Jurkat, Clone E6-1 (cell line): ENCODE measurements at places on chromosomes 2 and 18.

- no peak for DNase-seq
Observed at GRCh38 chr2:2041256-2041824, 289.7 kb downstream of the MYT1L start.

GRCh38 chr2:118061135-118061955, 26.9 kb upstream of the INSIG2 start:
- no peak for DNase-seq

DNA sequence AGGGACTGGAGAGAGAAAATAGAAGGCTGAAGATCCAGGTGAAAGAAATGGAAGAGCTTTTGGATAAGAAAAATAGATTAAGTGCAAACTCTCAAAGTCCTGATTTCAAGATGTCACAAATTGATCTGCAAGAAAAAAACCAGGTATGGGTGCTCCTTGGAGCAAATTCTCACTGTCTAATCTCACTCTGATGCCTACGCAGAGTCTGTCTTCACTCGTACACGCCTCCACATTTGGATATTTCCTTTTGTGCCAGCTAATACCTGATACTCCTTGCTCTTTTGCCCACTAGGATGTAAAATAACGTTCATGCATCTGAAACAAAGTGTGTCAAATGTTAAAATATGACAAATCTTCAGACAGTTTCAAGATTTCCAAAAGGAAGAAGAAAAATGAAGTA, 99.4 kb downstream of the CCDC102B start:
- DNase-seq = no peak

DNA sequence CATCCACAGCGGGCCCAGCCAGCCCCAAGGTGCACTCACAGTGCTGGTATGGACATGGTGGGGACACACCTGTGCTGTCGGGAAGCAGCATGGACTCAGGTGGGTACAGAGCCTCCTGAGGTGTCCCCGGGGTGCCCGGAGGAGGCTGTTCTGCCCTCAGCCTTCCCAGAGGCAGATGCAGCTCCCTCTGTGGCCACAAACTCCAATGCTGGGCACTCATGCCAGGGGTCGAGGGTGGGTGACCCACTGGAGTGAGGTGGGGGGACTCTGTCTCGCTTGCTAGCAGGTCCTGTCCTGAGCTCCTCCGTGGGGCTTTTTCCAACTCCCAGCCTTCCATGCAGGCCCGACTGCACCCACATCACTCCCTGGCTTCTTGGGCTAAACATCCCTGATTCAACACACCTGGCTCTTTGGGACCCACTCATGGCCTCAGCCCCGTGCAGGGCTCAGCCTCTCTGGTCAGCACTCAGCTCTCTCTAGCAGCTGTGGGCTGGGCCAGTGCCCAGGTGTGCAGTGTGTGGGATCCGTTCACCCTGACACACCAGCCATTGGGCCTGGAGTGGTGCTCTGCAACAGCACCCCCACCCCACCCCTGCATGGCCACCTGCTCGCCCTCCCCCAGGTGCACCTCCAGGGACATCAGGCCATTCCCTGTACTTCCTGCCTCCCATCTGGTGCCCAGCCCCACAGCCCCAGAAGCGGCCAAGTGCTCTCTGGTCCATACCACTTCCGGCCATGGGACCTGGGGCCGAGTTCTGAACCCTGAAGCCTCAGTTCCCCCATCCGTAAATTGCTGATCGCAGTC, 16.0 kb downstream of the RAMP1 start:
- no peak for DNase-seq

DNA sequence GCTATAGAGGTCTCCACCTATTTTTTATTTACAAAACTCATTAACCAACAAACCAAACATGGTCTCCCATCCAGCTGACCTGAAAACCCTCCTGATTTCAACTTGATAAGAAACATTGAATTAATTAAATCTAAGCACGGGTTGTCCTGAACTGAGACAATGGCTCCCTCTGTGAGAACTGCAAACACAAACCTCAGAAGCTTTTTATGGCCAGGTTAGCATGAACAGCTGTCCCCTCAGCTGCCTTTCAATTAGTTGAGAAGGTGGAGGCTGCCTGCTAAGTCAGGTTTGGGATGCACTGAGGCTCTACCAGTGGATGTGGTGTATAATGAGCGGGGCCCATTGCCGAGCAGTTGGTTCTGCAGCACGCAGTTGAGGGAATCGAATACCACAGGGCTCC, 258.5 kb upstream of the DDX18 start:
- DNase-seq = no peak

GRCh38 chr2:234286118-234286598, 210.7 kb downstream of the ARL4C start:
- DNase-seq = no peak

GRCh38 chr2:40224318-40224717, 227.6 kb downstream of the SLC8A1 start:
- DNase-seq = no peak

DNA sequence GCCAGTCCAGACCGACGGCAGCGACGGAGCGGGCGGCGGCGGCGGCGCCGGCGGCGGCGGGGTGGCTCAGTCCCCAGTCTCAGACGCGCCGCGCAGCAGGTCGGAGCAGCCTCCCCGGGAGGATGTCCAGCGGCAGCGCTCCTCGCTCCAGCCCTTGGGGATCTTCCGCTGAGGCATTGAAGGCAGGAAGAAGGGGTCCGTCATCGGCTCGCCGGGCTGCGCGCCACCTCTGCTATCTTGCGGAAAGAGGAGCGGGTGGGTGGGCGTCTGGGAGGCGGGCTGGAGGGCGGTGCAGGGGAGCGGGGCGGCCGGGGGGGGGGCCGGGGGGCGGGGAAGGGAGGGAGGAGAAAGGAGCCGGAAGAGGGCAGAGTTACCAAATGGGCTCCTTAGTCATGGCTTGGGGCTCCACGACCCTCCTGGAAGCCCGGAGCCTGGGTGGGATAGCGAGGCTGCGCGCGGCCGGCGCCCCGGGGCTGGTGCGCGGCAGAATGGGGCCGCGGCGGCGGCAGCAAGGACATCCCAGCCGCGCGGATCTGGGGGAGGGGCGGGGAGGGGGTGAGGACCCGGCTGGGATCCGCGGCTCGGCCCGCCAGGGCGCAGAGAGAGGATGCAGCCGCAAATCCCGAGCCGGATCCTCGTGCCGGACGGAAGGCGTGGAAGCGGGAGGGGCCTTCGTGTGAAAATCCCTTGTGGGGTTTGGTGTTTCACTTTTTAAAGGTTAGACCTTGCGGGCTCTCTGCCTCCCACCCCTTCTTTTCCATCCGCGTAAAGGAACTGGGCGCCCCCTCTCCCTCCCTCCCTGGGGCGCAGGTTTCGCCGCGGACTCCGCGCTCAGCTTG, at the start of gene NETO1:
Gene NETO1, minus strand, starts transcription at position 242 of the 839 bp plus-strand sequence. CDS start 696 bp downstream, outside the sequence.
- no peak for DNase-seq

DNA sequence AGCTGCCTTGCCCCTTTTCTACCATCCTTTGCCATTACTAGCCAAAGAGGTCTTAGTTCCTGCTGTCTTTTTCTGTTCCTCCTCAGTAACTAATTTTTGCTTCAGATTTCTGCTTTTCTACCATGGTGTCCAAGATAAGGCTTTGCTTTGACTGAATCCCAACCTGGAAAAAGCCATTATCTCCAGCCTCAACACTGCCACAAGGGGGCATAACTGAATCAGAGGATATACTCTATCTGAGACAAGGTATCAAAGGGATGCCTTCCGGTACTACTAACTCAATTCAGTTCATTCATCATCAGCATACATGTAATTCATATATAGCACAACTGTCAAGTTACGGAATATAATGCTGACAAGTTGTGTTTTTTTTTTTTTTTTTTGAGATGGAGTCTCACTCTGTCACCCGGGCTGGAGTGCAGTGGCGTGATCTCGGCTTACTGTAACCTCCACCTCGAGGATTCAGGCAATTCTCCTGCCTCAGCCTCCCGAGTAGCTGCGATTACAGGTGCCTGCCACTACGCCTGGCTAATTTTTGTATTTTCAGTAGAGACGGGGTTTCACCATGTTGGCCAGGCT, 11.4 kb downstream of the OSGEPL1 start:
- DNase-seq = peak; percentile 21

- no peak for DNase-seq
Observed at GRCh38 chr18:30277676-30278075, 764.9 kb downstream of the DSC3 start.

DNA sequence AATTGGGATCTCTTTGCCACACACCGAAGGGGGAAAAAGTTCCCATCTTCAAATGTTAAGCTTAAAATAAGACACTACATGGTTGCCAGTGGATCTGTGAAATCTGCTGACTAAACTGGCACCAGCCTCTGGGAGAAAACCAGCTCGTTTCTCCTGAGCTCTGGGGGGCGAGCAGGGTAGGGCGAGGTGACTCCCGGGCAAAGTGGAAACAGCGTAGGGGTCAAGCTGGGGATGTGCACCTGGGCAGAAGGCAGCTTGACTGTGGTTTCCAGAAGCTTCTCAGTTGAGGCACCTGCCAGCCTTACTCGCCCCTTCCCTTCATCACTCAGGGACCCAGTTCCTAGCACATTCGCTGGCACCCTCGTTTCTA, 62.8 kb downstream of the SFXN5 start:
- no peak for DNase-seq
